RKO (cell line): ENCODE measurements at places on chromosomes 16 and 17.

DNA sequence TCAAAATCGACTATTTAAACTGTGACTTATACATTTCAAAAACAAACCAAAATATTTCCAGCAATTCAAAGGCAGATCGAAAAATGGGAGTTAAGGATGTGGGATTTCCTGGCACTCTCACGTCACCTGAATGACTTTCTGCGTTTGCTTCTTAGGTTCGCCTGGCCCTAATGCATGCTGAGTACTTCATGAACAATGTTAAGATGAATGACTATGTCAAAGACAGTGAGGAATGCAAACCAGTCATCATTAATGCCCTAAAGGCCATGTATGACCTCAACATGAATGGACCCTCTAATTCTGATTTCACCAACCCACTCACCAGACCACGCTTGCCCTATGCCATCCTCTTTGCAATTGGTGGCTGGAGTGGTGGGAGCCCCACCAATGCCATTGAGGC is 7.3 kb downstream of the KLHL10 start:
- peak; percentile 65 for DNase-seq

DNA sequence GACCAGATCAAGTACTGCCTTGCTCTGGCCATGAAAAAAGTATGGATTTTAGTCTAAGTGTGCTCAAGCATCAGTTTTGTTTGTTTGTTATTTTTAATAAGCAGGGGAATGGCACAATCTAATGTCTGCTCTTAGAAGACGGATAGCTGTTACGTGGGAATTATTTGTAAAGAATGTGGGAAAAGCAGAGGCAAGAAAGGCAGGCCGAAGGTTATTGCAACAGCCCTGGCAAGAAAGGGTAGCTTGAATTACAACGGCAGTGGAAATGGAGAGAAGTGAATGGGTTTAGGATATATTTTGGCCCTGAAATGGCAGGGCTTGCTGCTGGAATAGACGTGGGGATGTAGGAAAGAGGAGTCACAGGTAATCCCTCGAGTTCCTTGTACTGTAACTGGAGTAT is 987 bp upstream of the HASPIN start:
- DNase-seq: no peak

DNA sequence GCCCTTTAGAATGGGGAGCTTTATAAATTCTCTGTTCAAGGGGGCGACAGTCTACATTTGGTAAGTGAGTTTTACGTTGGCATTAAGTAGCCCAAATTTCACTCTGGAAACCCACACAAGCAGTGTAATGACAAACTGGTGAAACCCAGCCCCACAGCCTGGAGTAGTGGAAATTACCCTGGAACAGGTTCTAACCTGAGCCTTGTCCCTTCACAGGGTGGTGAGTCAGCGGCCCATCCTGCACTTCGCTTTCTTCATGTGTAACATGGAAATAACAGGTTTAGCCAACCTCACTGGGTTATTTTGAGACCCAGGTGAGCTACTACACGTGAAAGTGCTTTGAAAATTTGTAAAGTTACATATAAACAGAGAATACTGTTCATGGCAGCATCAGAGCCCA is 3.5 kb upstream of the TLCD3A start:
- DNase-seq: no peak

DNA sequence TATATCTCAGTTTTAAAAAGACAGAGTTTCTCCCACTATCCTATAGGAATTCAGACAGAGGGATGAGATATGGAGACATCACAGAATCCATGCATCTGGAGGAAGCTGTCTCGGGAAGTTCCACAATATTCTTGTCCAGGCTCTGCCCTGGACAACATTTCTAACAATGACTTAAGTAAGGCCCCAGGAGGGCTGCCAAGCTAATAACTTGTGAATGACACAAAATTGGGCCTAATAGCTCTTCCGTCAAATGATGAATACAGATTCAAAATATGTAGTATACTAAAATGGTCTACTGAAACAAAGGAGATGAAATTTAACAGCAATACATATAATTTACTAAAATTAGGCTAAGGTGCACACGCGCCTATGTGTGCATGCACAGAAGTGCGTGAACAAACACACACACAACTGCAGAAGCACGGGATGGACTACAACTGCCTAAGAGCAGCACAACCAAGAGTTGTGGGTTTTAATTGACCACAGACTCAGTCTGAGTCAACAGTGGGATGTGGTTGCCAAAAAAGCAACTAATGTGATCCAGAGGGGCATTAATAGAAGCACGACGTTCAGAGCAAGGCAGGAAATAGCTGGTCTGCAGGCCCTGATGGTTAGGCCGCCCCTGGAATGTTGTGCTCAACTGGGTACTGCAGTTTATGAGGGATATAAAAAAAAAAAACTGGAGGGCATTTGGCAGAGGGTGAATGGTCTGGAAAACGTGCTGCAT is 26.3 kb upstream of the HS3ST2 start:
- peak; percentile 4 for DNase-seq

DNA sequence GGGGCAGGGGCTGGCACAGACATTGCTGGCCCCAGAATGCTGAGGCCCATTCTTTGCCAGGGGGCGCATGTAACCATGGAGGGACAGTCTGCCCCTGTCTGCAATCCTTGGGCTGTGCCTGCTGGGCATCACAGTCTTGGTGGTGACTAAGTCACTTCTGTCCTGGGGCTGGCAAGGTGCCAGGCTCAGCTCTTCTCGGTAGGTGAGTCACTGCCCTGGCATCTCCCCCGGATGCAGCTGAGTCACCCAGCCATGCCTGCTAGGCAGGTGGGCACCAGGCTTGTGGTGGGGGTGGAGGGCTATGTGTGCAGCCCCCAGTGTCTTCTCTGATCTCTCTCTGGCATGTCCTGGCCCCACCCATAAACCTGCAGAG is 5.6 kb downstream of the RARA start:
- peak; percentile 97 for DNase-seq

- DNase-seq: peak; percentile 32
Observed at GRCh38 chr17:17515934-17516930, 20.0 kb upstream of the RASD1 start.

GRCh38 chr16:50245417-50246298 is 20.7 kb upstream of the ADCY7 start:
- DNase-seq: peak; percentile 92

- DNase-seq: no peak
Observed at GRCh38 chr17:70100983-70101382, 26.0 kb downstream of the KCNJ16 start.

GRCh38 chr17:1462164-1463112 is 6.4 kb upstream of the CRK start:
- DNase-seq: no peak

GRCh38 chr16:79101491-79101890 is 499.0 kb downstream of the MAF start:
- no peak for DNase-seq

- DNase-seq: peak; percentile 79
Observed at GRCh38 chr17:7997186-7997585, 5.2 kb upstream of the GUCY2D start.

- no peak for DNase-seq
Observed at GRCh38 chr17:35844547-35844946, 24.1 kb downstream of the HEATR9 start.

DNA sequence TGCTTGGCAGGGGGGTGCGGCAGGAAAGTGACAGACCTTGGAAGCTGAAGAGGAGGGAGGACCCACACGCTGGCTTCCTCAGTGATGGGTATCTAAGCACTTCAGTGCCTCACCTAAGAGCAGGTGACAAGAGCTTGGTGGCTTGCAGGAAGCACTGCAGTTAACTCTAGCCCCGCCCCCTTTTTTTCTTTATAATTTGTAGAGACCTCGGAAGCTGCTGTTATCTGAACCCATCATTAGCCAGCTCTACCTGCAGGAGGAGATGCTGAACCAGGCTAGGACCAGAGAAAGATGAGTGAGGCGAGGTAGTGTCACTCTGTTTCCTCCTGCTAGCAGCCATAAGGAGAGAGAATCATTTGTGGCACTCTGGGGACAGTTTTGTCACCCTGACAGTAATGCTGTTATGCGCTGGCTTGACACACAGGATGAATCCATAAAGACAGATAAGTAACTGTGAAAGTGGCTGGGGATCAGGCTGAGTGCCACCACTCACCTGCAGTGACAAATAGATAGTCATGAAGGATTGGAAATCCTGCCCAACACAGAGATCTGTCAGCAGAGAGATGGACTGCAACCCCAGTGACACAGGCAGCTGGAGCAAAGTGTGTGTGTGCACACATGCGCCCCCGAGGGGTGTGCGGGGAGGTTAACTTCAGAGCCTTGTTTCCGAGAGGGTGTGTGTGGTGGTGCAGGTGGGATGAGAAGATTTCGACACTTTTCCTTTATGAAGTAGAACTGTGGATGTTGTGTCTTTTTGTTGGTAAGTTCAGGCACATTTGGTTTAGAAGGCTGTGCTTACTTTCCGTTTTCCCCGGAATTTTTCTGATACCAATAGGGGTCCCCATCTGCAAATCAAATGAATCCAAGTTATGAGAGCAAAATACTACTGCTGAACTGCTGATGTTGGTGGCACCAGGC is 224.0 kb downstream of the IRX3 start:
- DNase-seq: no peak

DNA sequence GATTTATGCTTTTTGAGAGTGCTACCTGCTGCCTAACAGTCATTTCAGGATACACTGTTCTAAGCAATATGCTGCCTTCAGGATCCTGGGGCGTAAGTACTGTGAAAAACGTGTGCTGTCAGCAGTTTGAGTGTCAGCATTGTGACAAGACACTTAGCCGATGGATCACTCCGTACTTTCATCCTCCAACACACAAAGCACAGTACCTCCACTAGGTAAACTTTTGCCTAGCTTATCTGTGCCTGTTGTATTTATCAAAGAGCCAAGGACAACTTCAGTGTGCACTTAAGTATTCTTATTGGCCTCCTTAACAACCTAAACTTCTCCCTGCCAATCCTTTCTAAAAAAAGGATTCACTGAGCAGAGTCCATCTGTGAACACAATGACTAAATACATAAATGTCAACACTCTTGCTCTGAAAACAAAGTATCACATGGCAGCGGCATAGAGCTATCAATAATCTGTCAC is 33.8 kb upstream of the PHLPP2 start:
- DNase-seq: no peak
